ENCODE measurements at places on chromosomes 4 and X.

- no peak for DNase-seq
Observed at GRCh38 chr4:10354746-10355145, 102.5 kb downstream of the ZNF518B start.

DNA sequence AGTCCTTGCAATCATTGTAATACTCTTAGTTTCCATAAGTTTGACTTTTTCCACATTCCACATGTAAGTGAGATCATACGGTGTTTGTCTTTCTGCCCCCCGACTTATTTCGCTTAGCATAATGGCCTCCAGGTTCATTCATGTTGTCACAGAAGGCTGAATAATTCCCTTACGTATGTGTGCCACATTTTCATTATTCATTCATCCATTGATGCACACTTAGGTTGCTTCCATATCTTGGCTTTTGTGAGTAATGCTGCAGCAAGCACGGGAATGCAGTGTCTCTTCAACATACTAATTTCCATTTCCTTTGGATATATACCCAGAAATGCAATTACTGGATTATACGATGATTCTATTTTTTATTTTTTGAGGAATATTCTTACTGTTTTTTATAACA is 22.0 kb upstream of the VEGFC start:
- DNase-seq: no peak

- no peak for DNase-seq
Observed at GRCh38 chr4:55001538-55001937, 123.9 kb downstream of the KDR start.

- no peak for DNase-seq
Observed at GRCh38 chr4:25811841-25812240, 50.9 kb downstream of the SEL1L3 start.

DNA sequence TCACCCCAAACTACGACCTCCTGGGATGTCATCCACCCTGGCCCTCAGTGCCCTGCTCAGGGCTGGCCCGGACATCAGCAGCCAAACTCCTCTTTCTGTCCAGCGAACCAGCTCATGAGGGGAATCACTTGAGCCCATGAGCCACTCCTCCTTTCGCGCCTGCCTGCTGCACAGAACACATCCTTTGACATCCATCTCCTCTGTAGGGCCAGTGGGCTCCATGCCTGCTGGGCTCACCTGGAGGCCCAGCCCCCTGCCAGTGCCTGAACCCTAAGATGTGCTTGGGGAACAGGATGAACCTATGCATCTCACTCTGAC is 43.5 kb downstream of the ABLIM2 start:
- no peak for DNase-seq

DNA sequence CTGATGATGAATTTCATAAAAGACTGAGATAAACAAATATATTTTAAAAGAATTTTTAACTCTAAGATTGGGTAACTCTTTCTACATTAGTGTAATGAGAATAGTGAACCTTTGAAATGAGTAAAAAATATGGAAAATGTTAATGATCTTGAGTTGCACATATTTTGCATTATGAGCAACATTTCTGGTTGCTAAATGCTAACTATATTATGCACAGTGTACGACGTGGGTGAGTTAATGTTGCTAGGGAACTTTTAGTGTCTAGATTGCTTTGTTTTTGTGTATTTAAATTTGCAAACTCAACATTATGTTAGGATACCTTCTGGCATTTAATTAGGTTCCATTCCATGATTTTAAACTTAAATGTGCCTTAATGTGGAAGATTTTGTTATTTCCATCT is 612.9 kb upstream of the GALNT7 start:
- no peak for DNase-seq

- no peak for DNase-seq
Observed at GRCh38 chrX:148466292-148466691, 34.1 kb upstream of the AFF2 start.

- no peak for DNase-seq
Observed at GRCh38 chrX:44596277-44596676, 53.6 kb upstream of the FUNDC1 start.

- DNase-seq: peak; percentile 29
Observed at GRCh38 chr4:85084371-85085094, 118.0 kb upstream of the WDFY3 start.

- no peak for DNase-seq
Observed at GRCh38 chr4:81806485-81806884, 334.8 kb upstream of the RASGEF1B start.

GRCh38 chr4:81408341-81408740 is 63.4 kb downstream of the RASGEF1B start:
- no peak for DNase-seq

DNA sequence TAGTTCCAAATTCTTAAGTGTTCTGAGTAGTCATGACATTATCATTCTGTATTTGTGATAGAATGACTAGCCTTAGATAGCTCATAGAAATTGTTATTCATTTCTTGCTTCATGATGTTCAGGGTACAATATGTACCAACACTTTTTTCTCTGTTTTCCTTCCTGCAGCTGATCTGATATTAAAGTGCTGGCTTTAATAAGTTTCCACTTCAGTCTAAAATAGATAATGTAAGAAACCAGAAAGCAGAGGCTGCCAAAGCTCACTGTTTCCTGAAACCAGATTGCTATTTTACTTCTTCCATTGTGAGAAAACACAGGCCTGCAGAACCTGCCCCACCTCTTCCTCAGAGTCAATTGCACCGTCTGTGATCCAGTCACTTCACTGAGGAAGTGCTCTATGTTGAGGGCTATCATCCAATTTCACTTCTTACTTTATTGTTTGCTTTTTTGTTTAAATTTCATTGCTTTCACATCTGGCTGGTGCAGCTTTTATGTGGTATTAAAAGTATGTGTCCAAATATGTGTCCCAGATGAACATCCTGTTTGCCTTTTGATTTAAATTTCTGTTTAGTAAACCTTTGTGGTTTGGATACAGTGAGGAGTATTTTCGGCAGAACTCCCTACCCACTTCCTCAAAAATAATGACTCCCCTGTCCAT is 652.1 kb downstream of the ANKRD50 start:
- DNase-seq: no peak

DNA sequence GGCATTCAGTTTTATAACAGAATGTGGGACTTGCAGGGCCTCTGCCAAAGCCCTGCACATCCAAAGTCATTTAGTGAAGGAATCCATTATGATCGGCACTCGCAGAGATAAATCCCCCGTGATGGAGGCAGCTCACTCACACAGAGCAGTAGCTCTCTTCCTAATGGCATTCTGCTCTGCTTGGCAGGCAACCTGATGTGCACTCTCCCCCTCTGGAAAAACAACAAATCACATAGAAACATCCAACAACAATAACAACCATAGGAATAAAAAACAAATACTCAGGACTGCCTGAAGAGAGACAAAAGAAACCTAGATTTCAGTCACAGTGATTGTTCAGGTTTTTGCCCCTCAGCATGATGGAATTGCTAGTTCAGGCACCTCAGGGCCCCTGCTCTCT is 59.7 kb downstream of the NAA11 start:
- DNase-seq: no peak

- DNase-seq: no peak
Observed at GRCh38 chr4:15198070-15198727, 195.9 kb downstream of the CPEB2 start.

DNA sequence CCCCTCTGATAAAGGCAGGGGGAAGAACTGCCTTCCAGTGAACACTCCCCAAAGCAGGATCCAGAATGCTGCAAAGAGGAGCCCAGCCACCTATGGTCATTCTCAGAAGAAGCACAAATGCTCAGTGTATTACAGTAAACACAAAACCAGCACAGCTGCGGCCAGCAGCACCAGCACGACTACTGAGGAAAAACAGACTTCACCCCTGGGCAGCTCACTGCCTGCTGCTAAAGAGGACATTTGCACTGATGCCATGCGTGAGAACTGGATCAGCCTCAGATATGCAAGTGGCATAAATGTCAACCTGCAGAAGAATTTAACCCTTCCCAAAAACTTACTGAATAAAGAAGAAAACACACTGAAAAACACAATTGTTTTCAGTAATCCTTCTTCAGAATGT is 80.2 kb upstream of the TLR2 start:
- no peak for DNase-seq

GRCh38 chr4:77820649-77821561 is 1.7 kb upstream of the CNOT6L start:
- DNase-seq: no peak

DNA sequence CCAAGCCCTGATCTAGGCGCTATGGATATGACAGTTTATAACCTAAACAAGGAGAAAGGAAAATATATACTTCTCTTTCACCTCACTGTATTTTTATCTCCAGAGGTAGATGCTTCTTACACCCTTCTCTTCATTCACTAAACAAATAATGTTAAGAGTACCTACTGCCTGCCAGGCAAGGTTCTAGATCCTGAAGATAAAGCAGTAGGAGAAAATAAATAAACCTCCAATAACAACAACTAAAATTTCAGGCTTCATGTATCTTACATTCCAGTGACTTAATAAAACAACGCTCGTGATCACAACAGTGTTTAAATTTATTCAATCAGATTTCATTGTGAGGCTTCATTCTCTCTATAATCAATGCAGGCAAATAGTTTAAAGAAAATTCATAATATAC is 20.7 kb downstream of the PDGFC start:
- DNase-seq: no peak

DNA sequence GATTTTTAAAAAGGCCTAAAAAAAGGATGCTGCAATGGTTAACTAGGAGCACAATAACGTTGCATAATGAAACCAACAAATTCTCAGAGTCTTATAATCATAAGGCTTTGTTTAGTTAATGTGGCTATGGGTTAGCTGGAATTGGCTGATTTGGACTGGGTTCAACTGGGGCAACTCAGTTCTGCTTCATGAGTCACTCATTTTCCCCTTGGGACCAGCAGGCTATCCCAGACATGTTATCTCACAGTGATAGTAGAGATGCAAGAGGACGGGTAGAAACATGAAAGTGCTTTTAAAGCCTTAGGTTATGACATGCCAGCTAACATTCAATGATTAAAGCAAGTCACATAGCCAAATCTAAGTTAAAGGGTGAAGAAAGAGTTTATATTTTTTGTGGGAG is 189.2 kb upstream of the GK2 start:
- no peak for DNase-seq

DNA sequence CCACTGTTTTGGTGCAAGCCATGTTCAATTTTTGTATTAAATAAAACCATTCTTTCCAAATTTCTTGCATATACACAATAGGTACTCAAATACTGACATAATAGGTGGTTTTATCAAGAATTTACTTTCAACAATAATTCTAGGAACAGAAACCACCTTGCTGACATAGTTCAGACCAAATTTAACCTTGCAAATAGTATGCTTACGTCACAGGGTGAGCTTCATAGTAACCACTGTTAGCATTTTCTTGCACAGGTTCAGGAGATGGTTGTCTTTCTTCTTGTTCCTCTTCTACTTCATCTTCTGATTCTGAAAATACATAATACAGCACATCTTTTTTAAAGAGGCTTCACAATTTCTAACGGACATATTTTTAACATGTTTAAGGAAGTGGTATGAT is 17.6 kb downstream of the G3BP2 start:
- DNase-seq: no peak

DNA sequence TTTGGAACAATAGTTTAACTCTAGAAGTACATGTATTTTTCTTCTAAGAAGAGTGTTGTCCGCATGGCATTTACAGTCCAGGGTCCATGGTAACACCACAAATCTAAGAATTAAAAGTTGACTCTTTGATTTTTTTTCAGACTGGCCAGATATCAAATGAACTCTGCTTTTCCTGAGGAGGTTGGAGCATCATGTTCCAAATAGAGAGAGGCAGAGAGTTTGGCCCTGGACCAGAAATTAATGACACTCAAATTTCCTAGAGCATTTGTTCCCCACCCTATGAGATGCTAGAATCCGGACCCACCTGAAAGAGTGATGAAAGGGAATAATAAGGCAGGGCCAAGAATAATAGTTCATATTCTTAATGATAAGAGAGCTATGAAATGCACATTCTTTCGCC is 47.0 kb upstream of the NAP1L5 start:
- DNase-seq: no peak

DNA sequence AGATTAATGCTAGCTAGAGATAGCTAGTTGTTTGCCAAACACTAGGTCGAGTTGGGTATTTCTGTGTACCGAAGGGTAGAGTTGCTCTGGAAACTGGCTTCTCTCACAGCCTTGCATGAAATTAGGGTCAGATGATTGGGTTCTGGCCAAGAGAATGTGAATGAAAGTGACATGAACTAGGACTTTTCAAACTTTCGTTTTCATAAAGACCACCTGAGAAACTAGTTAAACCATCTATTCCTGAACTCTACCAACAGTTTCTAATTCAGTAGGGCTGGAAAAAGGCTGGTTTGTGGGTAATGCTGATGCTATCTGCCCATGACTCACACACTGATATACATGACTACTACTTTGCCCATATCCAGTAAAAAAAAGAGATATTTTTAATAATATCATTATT is 157.6 kb downstream of the GASK1B start:
- no peak for DNase-seq

DNA sequence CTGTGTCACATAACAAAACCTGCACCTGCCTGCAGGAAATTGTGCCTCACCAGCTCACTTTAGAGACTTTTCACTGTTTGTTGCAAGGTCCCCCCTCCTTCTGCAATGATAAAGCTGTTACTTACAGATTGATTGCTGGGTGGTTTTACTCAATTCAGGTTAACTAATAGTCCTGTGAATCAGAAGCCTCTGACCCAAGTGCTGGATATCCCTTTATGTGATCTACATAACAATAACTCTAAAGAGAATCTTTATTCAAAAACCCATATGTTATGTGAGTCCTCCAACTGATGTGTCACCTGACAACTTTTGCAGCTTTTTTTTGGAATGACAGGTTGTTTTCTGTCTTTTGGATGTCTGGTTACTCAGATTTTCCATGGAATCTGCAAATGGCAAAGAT is 2323.6 kb upstream of the TENM3 start:
- DNase-seq: no peak

DNA sequence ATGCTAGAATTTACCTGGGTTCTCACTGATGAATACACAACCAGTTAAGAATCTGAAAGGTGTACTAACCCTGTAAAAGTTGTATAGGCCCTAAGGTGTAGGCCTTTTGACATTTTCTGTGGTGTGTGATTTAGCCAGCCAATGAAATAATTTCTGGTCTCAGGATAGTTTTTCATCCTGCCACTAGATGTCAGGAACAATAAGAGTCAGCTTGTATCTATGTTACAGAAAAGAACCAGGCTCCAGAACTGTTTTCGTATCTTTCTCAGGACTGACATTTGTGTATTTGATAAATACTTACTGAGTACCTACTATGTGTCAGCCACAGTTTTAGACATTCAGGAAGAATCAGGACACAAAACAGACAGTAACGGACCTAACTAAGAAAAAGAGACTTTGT is 673.6 kb upstream of the TENM3 start:
- no peak for DNase-seq

DNA sequence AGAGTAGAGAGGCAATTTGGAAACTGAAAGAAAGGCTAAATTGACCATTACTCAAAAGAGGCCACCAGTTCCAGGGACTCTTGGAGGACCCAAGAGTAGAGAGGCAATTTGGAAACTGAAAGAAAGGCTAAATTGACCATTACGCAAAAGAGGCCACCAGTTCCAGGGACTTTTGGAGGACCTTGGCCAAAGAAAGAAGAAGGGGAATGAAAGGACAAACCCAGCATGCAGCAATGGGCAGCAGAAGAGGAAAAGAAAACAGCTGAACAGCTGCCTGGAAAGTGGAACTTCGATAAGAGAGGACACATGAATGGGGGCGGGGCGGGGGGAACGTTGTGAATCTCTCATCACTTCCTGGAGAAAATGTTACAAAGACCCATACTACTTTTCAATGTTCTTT is 80.8 kb downstream of the PALLD start:
- DNase-seq: no peak

GRCh38 chr4:188008377-188008776 is 12.8 kb downstream of the ZFP42 start:
- no peak for DNase-seq

All from iPS DF 6.9 (cell line).